Activated naive CD8-positive, alpha-beta T cell treated with anti-CD3 and anti-CD28 coated beads, Interleukin-2, amount 50 U/mL, for 24 hours (primary cell): ENCODE measurements at places on chromosomes 5 and 9.
A peak's percentile ranks its signal among the peaks of the same experiment; 100 is the strongest.

DNA sequence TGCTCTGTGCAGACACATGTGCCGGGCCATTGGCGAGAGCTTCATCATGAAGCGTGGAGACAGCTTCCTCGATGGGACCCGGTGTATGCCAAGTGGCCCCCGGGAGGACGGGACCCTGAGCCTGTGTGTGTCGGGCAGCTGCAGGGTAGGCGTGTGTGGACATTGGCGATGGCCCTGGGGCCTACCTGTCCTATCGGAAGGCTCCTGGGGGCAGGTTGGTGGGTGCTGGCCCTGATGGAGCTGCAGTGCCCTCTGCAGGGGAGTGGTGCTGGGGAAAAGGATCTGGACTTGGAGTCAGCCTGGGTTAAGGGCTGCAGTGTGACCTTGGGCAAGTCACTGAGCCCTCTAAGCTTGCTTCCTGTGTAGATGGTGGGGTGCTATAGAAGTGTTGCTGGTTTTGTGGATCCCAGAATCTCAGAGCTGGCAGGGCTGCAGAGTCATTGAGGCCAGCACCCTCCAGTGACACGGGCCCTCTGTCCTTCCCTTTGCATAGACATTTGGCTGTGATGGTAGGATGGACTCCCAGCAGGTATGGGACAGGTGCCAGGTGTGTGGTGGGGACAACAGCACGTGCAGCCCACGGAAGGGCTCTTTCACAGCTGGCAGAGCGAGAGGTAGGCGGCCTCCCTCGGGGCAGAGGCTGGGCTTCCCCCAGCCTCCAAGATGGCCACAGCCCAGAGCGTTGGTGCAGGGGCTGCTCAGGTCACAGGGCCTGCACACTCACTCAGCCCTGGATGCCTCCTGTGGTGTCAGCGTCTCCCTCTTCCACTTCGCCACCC, 15.8 kb downstream of the ADAMTS13 start:
- no peak for DNase-seq
- H3K4me1 ChIP-seq: peaks cover 7% of the 10 kb centered on the region
- H3K4me3 ChIP-seq: no peak overlapping the region
- no peaks in the 10 kb centered on the region for H3K36me3 ChIP-seq

GRCh38 chr9:113530022-113530635, 66.6 kb downstream of the RGS3 start:
- peaks cover 51% of the 10 kb centered on the region for H3K36me3 ChIP-seq
- no peak for DNase-seq
- H3K27me3 ChIP-seq: no peaks in the 10 kb centered on the region
- H3K27ac ChIP-seq: no peak overlapping the region
- H3K4me1 ChIP-seq: peaks cover 27% of the 10 kb centered on the region

- H3K36me3 ChIP-seq: peaks cover 53% of the 10 kb centered on the region
- H3K27me3 ChIP-seq: no peaks in the 10 kb centered on the region
- H3K27ac ChIP-seq: peak overlapping the region; percentile 95
- DNase-seq: peak; percentile 61
- peak overlapping the region; percentile 45 for H3K4me3 ChIP-seq
- peaks cover 36% of the 10 kb centered on the region for H3K4me1 ChIP-seq
Measured at GRCh38 chr5:71601222-71602026, 14.3 kb downstream of the MCCC2 start.

- no peaks in the 10 kb centered on the region for H3K36me3 ChIP-seq
- H3K27me3 ChIP-seq: no peaks in the 10 kb centered on the region
- H3K4me3 ChIP-seq: no peak overlapping the region
- peaks cover 21% of the 10 kb centered on the region for H3K4me1 ChIP-seq
Measured at GRCh38 chr5:76483433-76483832, 80.3 kb downstream of the IQGAP2 start.

- no peaks in the 10 kb centered on the region for H3K4me1 ChIP-seq
Measured at GRCh38 chr9:27610622-27611021, 37.3 kb upstream of the C9orf72 start.

DNA sequence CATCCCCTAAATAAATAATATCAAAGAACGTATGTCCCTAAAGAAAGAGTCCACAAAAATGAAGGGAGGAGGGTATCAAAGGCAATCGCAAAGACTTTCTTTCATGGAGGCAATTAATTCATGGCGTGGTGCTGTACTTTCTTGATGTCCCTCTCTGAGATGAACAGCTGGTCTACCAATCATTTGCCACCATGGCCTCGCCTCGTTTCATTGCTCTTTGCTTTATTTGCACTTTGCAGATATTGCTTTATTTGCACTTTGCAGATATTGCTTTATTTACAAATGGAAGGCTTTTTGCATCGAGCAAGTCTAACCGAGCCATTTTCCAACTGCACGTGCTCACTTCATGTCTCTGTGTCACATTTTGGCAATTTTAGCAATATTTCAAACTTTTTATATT, 104.0 kb upstream of the PTCH1 start:
- peaks cover 2% of the 10 kb centered on the region for H3K36me3 ChIP-seq
- no peak for DNase-seq
- no peak overlapping the region for H3K4me3 ChIP-seq
- H3K27me3 ChIP-seq: peaks cover 21% of the 10 kb centered on the region

DNA sequence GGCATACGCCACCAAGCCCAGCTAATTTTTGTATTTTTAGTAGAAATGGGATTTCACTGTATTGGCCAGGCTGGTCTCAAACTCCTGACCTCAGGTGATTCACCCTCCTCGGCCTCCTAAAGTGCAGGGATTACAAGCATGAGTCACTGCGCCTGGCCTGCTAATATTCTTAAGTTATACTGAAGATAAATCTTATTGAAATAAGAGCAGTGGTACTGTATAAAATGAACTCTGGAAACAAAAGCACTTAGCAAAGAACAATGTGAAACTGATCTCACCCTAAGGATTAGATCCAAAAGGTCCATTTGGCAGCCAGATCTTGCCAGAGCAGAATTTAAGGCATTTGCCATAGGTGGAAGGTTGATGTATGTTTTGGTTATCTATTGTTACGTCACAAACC, 27.1 kb downstream of the CYSTM1 start:
- H3K4me1 ChIP-seq: peaks cover 2% of the 10 kb centered on the region
- no peaks in the 10 kb centered on the region for H3K27me3 ChIP-seq
- DNase-seq: no peak
- no peaks in the 10 kb centered on the region for H3K36me3 ChIP-seq
- no peak overlapping the region for H3K4me3 ChIP-seq

DNA sequence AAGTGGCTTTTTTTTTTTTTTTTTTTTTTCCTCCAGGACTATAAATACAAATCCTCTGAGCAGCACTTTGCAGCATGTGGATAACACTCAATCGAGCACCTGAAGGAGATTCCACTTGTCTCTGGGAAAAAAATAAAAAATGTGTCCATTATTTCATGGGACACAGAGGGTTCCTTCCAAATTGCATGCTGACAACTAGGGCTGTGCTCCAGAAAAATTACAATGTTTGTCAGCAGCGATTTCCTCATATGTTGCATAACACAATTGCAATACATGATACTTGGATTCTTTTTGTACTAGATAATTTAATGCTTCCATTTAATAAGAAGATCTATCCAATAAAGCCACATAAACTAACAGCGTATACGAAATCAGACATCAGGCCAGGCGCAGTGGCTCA, 84.4 kb downstream of the CDH18 start:
- H3K4me3 ChIP-seq: no peak overlapping the region
- H3K27ac ChIP-seq: no peak overlapping the region
- DNase-seq: no peak
- no peaks in the 10 kb centered on the region for H3K4me1 ChIP-seq
- H3K36me3 ChIP-seq: no peaks in the 10 kb centered on the region
- no peaks in the 10 kb centered on the region for H3K27me3 ChIP-seq

- H3K27ac ChIP-seq: no peak overlapping the region
- H3K36me3 ChIP-seq: no peaks in the 10 kb centered on the region
- H3K27me3 ChIP-seq: peaks cover 3% of the 10 kb centered on the region
- no peak for DNase-seq
Measured at GRCh38 chr5:5572010-5572865, 149.8 kb downstream of the ICE1 start.

DNA sequence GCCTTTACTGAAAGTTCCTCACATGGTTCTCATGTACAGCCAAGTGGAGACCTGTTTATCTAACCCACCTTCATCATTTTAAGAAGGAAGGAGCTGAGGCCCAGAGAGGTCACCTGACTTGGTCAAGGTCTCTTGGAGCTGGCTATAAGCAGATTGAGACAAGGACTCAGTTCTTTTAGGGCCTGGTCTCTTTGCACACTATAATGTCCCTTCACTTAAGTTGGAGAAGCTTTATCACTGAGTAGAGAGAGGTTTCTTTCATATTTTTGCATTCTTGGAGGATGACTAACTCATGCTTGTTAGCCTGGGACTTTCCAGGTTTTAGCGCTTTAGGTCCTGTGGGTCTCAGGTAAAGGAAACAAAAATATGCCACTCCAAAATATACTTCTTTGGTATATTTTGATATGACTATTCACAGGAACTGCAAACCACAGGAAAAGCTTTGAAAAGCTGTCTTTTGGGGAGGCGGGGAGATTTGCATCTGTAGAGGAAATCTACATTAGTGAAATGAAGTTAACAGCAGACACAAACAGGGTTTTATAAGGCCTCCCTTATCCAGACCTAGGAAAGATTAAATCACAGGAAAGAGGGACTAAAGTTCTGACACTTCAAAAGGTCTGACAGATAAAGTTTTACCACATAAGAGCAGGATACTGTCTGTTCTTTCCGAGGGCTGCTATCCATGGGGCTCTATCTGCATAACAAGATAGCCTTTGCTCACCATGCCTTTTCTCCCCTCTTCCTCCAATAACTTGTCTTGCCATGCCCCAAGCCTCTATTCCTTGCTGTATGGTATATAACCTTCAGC, 95.8 kb upstream of the ANKRD55 start:
- no peaks in the 10 kb centered on the region for H3K27me3 ChIP-seq
- no peak for DNase-seq
- peaks cover 71% of the 10 kb centered on the region for H3K4me1 ChIP-seq
- peaks cover 7% of the 10 kb centered on the region for H3K36me3 ChIP-seq
- H3K4me3 ChIP-seq: peak overlapping the region; percentile 55

- no peak overlapping the region for H3K27ac ChIP-seq
- H3K27me3 ChIP-seq: no peaks in the 10 kb centered on the region
- H3K36me3 ChIP-seq: no peaks in the 10 kb centered on the region
- no peak for DNase-seq
- H3K4me1 ChIP-seq: peaks cover 2% of the 10 kb centered on the region
Measured at GRCh38 chr9:9924376-9924775, 688.4 kb downstream of the PTPRD start.

DNA sequence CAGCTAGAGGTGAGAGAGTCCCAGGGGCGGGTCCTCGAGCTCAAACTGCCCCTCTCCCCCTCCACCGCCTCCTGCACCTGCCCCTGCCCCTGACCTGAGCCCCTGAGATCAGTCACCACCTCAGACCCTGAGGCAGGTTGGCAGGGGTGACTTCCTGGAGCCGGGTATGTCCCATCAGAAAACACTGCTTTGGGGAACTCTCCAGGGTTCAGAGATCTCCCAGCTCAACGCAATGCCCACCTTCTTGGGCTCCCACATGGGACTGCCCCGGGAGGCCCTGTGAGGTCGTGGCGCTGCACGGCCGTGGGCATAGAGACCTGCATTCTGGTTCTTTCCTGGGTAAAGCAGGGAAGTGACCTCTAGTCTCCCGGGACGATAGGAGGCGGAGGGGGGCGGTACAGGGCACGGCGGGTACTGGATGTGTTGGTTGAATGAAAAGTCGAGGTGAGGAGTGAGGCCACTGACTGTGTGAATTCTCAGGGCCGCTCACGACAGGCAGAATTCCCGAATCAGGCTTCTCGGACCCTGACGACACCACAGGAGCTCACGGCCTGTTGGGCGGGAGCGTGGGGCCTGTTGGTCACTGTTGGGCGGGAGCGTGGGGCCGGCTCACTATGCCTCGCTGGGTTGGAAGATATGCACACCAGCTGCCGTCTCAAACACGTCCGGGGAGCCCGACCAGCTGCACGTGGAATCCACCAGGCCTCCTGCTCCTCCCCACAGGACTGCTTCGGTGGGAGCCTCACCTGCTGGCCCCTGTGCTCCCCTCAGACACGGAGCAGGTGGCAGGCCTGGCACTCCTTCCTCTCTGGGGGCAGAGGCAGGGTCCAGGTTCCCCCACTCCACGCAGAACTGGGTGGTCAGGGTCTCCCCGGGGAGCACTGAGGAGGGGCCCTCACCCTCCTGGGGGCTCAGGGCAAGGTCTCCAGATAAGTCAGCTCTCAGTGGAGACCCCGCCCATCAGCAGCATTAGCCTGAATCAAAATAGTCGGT, 178.0 kb upstream of the PPP1R26 start:
- no peak overlapping the region for H3K27ac ChIP-seq
- H3K4me3 ChIP-seq: no peak overlapping the region
- no peaks in the 10 kb centered on the region for H3K4me1 ChIP-seq

- H3K27ac ChIP-seq: no peak overlapping the region
- no peak for DNase-seq
- no peaks in the 10 kb centered on the region for H3K4me1 ChIP-seq
- H3K4me3 ChIP-seq: no peak overlapping the region
- H3K36me3 ChIP-seq: no peaks in the 10 kb centered on the region
- H3K27me3 ChIP-seq: no peaks in the 10 kb centered on the region
Measured at GRCh38 chr5:102099766-102100331, 196.2 kb downstream of the SLCO4C1 start.

- peak overlapping the region; percentile 72 for H3K27ac ChIP-seq
- no peaks in the 10 kb centered on the region for H3K27me3 ChIP-seq
- peak overlapping the region; percentile 95 for H3K4me3 ChIP-seq
- no peaks in the 10 kb centered on the region for H3K36me3 ChIP-seq
Measured at GRCh38 chr9:112380825-112381221, 915 bp downstream of the HSDL2 start.

- no peak overlapping the region for H3K4me3 ChIP-seq
- no peak for DNase-seq
- H3K27me3 ChIP-seq: no peaks in the 10 kb centered on the region
- H3K4me1 ChIP-seq: no peaks in the 10 kb centered on the region
Measured at GRCh38 chr5:116953251-116953930, 378.8 kb upstream of the SEMA6A start.

DNA sequence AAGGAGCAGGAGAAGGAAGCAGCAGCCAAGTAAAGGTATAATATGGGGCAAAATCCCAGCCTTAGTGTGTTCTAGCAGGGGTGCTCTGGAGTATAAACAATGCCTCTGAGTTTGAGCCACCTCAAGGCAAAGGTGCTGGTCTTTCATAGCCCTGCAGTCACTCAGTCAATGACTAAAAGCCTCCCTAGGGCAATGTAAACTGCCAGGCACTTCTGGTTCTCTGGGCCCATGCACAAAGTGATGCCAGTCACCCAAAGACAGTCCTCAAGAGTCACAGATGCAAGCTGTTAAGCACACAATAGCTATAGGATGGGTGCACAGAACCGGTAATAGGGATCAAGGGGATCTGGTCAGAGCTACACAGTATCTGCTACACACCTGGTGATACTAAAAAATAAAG, 12.6 kb downstream of the ZBTB5 start:
- H3K27me3 ChIP-seq: no peaks in the 10 kb centered on the region
- H3K36me3 ChIP-seq: peaks cover 19% of the 10 kb centered on the region
- no peak for DNase-seq
- no peak overlapping the region for H3K4me3 ChIP-seq
- H3K27ac ChIP-seq: no peak overlapping the region

DNA sequence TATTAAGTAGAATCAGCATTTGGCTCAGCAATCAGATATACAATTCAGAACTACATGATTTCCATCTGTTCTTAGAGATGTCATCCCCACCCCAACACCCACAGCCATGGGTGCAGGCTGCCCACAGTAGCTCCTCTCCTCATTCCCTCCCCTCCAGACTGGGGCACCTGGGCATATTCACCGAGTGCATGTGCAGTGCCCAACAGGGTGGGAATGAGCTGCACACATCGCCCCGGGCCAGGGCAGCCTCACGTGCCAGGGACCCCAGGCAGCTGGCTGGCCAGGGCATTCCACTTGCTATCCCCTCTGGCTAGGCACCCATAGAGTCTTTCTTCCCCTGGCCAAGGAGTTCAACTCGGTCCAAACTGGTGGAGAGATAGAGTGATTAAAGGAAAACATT, 461.9 kb upstream of the NUDT12 start:
- no peaks in the 10 kb centered on the region for H3K27me3 ChIP-seq
- H3K27ac ChIP-seq: no peak overlapping the region
- no peak for DNase-seq
- no peaks in the 10 kb centered on the region for H3K36me3 ChIP-seq
- H3K4me3 ChIP-seq: no peak overlapping the region
- no peaks in the 10 kb centered on the region for H3K4me1 ChIP-seq
